ENCODE measurements at places on chromosomes 1 and 21.

DNA sequence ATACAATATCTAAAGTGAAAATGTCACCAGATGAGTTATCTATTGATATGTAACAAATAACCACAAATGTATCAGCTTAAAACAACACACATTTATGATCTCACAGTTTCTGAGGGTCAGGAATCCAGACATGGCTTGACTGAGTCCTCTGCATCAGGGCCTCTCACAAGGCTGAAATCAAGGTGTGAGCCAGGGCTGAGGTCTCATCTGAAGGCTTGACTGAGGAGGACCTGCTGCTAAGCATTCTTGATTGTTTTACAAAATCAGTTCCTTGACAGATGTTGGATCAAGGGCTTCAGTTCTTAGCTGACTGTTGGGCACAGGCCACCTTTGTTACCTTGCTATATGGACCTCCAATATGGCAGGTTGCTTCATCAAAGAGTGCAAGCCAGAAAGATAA, 483.7 kb downstream of the CAMTA1 start:
- DNase-seq = no peak

DNA sequence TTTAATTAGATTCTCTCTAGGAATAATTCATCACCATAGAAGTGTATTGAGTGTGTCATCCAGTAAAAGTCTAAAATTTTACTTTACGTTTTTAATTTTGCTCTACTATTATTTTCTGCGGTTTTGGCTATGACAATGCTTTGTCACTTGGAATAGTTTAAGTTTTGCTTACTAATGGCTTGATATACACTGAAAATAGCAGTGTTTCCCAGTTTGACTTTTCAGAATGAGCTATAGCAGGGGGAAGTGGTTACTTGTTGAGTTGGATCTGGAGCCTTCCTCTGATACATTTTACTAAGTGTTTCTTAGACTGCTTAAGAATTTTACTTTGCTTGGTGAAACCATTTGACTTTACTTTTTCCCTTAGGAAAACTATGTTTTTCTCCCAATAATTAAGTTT, 5.0 kb downstream of the DNAJC16 start:
- no peak for DNase-seq

- no peak for DNase-seq
Measured at GRCh38 chr1:8903908-8904650, 25.6 kb upstream of the ENO1 start.

- no peak for DNase-seq
Measured at GRCh38 chr1:119318466-119319309, 49.9 kb upstream of the HAO2 start.

DNA sequence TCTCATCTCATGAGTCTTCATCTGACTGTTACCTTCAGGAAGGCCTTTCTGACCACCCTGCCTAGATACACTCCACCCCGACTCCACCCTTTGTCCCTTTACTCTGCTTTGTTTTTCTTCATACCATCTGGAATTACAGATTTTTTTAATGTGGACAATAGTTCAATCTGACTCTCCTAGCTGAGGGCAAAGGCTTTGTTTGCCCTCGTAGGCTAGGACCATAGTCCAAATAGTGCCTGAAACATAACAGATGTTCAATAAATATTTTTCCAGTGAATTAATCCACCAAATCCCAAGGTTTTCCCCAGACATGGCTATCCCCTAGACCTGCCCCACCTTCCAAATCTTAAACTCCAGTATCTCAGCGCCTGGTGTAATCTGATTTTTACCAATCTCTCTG, 176.5 kb upstream of the GJB5 start:
- no peak for DNase-seq

GRCh38 chr1:90544356-90544755, 172.7 kb downstream of the BARHL2 start:
- no peak for DNase-seq

DNA sequence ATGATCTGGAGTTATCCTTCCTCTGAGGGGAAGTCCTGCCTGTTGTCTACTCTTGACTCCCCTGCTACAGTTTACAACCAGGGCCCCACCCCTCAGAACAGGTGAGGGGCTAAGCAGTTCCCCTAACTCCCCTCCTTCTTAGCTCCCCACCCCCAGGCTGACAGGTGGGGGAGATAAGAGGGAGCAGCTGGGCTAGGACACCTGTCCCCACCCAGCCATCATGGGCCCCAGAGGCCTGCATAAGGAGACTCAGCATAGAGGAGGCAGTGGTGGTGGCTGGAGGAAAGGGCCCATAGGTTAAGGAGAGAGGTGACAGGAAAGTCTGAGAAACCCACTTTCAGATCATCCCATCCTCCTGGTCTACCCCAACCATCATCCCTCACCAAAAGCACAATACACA, 6.8 kb downstream of the MEF2D start:
- DNase-seq = no peak

GRCh38 chr21:32457360-32457840, 44.9 kb downstream of the EVA1C start:
- no peak for DNase-seq

DNA sequence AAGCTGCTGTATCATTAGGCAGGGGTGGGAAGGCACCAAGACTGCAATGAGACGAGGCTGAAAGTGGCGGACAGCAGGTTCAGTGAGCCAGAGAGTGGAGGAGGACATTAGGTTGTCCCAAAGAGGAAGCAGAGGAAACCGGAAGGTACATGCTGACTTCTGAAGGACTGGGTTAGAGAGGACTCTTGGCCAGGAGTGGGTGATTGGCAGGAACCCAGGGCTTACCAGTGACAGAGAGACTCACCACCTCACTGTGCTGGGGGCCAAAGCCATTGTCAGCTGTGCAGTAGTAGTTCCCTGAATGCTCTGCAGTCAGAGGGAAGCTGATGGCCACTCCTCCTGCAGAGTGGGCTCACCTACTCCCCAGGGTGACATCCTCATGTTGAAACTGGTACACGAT, 41.9 kb upstream of the FCRL4 start:
- DNase-seq = no peak

DNA sequence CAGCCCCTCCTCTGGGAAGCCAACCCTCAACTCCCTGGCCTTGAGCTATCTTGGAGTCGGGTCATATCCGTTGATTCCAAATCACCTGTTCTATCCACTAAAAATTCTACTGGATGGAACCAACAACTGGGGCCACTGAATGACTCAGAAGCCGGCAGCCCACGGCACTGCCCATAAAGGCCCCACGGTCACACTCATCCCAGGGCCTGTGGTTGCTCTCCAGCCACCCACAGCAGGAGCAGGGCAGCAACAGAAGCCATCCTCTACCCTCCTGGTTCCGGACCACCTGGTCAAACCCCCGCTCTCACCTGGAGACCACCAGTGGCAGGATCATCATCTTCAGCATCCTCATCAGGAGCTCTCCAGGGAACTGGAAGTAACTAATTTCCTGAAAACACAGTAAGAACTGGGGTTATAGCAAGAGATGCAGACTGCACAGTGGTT, 8.4 kb downstream of the SLC1A7 start:
- DNase-seq = no peak

GRCh38 chr1:199282751-199283305, 644.0 kb downstream of the PTPRC start:
- DNase-seq = no peak

GRCh38 chr1:178953538-178954324, 72.0 kb upstream of the FAM20B start:
- DNase-seq = no peak

- no peak for DNase-seq
Measured at GRCh38 chr1:65247419-65248359, 61.7 kb upstream of the DNAJC6 start.

- DNase-seq = no peak
Measured at GRCh38 chr1:59156051-59156450, 140.8 kb upstream of the FGGY start.

DNA sequence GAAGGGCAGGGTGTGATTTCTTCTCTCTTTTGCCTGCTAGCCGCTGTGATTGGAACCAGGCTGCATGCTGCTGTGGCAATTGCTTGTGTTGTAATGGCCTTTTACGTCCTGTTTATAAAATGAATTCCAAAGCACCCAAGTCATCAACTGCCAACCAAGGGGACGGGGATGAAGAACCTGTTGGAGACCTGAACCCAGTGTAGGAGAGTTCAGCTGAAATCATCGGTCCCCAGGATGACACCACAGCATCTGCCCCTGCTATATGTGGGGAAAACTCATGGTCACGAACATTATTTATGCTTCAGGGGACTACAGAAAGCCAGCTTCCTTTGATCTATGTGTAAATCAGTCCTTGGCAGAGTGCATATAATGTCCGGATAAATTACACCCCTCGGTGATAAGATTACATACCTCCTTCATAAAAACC, 3.8 kb downstream of the TMEM167B start:
- DNase-seq = no peak

- no peak for DNase-seq
Measured at GRCh38 chr1:232765542-232765941, 39.7 kb upstream of the MAP10 start.

- DNase-seq = no peak
Measured at GRCh38 chr1:4404854-4405590, 249.4 kb upstream of the AJAP1 start.

GRCh38 chr1:33261344-33261743, 5.1 kb downstream of the ZNF362 start:
- no peak for DNase-seq

DNA sequence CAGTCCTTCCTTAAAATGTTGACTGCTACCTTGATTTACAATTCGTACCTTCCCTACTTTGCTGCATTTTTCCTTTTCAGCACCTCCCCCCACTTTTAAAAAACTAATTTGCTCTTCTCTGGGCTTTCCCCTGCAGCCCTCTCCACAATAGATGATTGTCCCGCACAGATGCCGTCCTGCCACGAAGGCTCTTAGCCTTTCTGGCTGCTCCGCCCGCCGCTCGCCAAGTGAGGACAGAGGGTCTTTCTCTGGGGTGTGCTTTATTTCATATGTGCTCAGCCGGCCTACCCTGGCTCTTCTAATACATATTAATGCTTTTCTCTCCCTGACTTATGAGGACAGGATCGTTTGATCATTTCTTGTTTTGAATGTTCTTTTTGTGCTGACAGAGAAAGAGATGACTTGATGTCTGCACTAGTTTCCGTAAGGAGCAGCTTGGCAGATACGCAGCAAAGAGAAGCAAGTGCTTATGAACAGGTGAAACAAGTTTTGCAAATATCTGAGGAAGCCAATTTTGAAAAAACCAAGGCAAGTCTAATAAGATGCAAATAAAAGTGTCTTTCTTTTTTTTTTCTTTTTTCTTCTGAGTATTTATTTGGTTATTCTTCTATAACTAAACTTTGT, 60.6 kb downstream of the SDCCAG8 start:
- DNase-seq = no peak

GRCh38 chr1:226553924-226554282, 5.3 kb downstream of the STUM start:
- DNase-seq = no peak

DNA sequence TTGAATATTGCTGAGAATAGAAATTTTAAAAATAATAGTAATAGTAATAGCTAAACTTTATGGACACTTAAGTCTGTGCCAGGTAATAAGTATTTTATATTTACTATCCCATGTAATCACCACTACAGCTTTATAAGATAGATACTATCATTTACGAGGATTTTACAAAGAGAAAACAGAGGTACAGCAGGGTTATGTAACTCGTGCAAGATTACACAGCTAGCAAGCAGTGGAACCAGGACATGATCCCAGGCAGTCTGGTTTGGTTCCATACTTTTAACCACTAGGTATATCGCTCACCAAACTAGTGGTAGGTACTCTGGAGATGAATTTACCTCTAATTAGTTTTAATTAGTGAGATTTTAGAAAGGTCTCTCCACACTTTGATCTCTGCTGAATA, 42.5 kb downstream of the SPAG17 start:
- DNase-seq = no peak

DNA sequence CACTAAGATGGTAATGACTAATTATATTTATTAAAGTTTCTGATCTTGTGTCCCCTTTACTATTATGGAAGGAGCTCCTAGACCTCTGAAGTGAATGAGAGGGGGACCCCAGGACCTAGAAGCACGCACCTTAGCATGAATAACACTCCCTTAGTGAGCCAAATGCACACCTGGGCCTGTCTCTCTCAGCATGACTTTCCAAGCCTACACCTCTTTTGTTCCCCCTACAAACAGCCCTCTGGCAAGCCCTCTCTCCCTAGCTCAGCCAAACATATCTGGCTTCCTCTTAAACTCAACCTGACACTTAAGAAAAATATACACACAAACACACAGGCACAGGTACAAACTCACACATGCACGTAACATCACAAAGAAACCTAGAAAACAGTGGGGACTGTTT, 7.3 kb upstream of the CTH start:
- no peak for DNase-seq

- DNase-seq = peak; percentile 43
Measured at GRCh38 chr1:20343149-20343937, 52.7 kb downstream of the VWA5B1 start.

DNA sequence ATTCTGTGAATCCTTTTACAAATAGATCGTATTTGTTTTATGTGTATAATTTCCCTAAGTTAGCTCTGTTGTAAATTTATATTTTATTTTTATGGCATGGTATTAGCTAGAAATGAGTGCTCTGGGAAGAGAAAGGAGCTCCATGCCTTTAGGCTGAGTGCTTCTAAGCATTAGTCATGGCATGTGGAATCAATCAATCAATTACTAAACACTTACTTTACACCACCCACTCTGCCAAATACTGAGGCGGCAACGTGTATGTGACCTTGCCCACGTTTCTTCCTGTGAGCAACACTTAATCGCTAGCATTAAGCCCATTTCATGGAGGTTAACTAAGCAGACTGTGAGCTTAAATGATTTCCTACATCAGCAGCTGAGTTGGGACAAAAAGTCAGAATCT, 7.2 kb upstream of the BECN2 start:
- no peak for DNase-seq

- DNase-seq = no peak
Measured at GRCh38 chr1:158951956-158952355, 20.6 kb downstream of the PYHIN1 start.

DNA sequence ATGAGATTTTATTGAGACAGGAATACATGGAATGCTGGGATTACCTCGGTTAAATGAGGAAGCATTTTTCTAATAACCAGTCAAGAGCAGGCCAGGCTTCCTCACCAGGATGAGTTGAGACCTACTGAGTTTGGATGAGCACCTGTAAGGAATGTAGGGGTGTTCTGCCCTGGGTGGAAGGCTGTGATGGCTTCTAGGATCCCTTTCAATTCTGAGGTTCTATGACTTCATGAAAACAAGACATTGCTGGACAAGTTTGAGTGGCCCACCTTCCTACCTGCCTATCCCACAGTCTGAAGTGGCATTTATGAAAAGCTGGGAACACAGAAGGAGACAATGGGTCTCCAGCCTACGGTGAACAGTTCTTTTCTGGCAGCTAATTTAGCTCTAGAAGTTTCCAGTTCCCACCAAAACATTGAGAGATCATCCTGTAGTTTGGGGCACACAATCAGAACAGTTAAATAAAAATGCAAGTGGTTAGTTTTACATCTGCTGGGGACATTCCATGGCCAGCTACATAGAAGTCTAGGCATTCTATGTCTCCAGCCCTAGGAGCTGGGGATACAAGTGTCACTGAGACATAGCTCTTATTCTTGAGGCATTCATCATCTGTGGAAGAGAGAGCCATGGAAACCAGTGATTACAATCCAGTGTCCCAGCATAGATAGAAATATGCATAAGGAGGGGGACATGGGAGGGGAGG, 51.3 kb upstream of the TSPAN2 start:
- no peak for DNase-seq

All from stimulated activated CD4-positive, alpha-beta T cell treated with anti-CD3 and anti-CD28 coated beads, Interleukin-2, amount 100 ng/mL, for 48 hours (primary cell).